ENCODE measurements at places on chromosomes 3 and 15.

GRCh38 chr3:157329551-157329950 is 107.1 kb upstream of the PTX3 start:
- DNase-seq = no peak

DNA sequence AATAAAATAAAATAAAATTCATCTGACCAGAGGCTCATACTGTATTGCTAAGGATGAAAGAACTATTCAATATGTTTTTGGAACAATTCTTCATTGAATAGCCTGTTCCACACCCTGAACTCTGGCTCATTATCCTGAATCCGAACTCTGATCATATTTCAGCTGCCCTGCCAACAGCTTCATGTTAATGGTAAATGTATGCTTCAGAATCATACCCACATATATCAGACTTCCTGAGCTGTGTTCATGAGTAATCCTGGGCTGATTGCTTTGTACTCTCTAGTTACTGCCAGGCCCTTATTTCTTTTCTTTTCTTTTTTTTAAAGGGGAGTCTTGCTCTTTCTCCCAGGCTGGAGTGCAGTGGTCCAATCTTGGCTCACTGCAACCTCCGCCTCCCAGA is 11.8 kb downstream of the INO80 start:
- no peak for DNase-seq

- DNase-seq = peak; percentile 45
These were observed 5.6 kb upstream of the RHOV start for GRCh38 chr15:40879609-40880008.

DNA sequence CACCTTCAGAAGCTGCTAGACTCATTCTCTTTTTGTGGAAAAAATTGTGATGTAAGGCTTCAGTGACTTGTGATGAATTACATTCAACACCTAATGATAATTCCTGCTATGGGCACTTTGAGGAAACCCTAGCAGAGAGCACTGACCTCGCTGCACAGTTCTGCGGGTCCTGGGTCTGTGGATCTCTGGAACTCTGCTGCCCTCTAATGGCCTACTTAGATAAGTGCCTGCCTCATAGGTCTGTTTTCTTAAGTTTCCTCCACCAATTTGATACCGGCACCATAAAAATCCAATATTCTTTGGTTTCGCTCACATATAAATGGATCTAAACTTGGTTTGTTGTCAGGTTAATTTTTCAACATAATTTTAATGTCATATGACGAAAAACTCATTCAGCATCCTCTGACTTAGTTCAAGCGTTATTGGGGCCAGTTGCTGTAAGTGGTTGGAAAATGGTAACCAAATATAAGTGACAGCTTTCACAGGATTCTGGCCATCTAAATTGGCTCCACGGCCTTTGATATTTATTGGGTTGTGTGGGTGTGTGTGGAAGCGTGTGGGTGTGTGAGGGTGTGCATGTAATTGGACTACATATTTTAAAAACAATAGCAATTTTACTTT is 10.4 kb downstream of the SLITRK3 start:
- peak; percentile 54 for DNase-seq

- DNase-seq = no peak
These were observed 74.5 kb downstream of the TBC1D2B start for GRCh38 chr15:78002996-78003395.

GRCh38 chr3:14057701-14058100 is 67.0 kb downstream of the CHCHD4 start:
- DNase-seq = no peak

GRCh38 chr3:30695302-30696061 is 89.1 kb downstream of the TGFBR2 start:
- DNase-seq = no peak

DNA sequence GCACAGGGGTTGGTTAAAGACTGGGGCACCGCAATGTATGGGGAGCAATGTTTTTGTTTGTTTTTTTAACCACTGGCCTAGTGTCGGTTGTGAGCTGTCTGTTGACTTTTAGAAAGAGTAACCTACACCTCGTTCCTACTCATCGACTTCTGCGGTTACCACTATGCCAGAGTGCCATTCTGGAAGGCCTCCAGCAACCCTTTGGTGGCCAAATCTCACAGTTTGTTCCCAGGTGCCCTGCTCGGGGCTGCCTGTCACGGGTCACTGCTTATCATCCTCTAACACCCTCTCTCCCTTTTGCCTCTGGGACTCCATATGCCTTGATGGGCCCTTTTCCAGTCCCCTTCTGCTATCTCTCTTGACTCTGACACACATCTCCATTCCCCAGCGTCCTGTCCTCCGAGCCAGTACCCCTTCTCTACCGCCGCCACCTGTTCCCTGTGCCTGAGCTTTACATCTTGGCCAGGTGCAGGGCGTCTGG is 290.4 kb upstream of the C2CD4B start:
- no peak for DNase-seq

DNA sequence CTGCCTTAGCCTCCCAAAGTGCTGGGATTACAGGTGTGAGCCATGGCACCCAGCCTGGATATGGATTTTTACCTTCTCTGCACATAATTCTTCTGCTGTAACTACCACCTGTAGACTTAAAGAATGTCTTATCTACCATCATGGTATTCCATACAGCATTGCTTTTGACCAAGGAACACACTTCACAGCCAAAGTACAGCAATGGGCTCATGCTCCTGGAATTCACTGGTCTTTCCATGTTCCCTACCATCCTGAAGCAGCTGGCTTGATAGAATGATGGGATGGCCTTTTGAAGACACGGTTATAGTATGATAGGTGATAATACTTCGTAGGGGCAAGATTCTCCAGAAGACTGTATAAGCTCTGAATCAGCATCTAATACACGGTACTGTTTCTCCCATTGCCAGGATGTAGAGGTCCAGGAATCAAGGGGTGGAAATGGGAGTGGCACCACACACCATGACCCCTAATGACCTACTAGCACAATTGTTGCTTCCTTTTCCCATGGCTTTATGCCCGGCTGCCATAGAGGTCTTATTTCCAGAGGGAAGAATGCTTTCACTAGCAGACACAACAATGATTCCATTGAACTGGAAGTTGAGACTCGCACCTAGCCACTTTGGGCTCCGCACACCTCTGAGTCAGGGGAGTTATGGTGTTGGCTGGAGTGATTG is 60.9 kb upstream of the CDV3 start:
- DNase-seq = no peak

GRCh38 chr15:71564217-71564616 is 246.1 kb upstream of the NR2E3 start:
- no peak for DNase-seq

GRCh38 chr3:169252535-169252934 is 411.0 kb downstream of the MECOM start:
- no peak for DNase-seq

GRCh38 chr3:32296251-32297204 is 58.0 kb downstream of the CMTM8 start:
- peak; percentile 68 for DNase-seq

DNA sequence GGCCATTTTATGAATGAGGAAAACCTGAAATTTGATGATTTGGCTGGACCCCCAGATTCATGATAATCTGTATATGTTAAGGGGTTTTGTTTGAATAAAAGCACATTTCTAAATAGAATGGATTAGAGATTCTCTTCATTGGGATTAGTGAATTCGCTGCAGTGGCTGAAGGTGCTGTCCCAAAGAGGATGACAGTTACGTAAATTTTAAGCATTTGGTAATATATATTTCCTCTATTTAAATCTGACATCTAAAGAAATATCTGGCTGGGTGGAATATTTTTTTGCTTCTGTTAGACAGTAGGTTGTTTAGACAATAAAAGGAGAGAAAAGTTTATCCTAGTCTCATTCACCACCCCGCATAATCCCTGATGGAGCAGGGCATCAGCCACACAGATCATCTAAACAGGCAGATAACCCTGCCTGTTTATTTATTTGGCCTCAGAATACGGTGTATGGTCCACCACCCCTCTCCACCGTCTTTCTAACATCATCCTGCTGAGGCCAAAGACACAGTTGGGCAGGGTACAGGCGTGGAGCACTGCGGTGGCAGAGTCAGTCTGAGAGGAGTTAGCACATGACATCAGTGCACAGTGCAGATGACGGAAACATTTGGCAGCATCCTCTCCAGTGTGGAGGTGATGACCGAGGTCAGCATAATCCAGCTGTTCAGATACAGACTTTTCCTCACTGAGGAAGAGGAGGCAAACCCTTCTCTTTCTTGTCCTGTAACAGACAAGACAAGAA is 20.4 kb upstream of the NFKBIZ start:
- DNase-seq = no peak

DNA sequence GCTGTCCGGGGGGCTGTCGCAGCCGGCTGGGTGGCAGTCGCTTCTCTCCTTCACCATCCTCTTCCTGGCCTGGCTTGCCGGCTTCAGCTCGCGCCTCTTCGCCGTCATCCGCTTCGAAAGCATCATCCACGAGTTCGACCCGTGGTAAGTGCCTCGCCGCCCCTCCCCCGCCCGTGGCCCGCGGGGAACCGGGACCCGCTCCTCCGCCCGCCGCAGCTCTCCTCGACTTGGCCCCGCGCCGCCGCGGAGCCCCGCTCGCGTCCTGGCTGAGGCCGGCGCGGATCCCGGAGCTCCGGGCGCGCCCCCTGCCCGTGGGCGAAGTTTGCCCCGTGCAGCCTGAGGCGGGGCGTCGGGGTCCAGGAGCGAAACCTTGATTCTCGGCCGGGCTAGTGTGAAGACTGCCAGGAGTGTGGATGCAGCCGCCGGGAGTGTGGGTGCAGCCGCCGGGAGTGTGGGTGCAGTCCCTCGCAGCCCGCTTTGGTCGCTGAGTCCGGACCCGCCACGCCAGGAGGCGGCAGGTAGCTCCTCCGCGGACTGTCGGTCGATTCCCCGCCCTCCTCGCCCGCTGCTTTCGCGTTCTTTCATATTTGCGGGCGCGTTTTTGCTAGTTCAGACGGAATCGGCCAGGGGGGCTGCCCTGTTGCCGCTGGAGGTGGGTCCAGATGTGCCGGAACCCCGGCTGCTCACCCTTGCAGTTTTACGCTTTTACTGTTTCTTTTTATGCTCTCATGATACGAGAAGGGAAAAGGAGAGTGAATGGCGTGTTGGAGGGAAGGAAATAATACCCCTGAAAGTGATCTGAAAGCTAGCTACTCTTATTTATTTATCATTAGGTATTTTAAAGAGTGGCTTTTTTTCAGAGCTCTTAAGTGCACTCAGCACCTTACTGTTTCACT is 692 bp downstream of the STT3B start:
- peak; percentile 39 for DNase-seq

GRCh38 chr3:184184546-184185230 is 1.3 kb upstream of the ABCF3 start:
- DNase-seq = no peak

DNA sequence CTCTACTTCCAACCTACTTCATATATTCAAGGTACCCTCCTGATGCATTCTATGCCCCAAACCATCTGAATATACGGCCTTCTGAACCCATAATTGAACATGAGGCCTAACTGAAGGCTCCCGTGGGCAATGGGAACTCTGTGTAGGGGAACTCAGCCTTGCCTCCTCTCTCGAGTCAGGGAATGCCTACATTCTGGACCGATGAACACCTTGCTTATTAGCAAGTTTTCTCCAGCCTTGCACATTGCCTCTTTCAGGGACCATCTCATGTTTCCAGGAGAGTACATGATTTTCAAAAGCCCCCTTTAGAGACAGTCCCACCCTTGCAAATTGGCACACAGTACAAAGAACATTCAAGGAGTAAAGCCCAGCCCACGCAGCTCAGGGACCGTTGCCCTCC is 26.3 kb upstream of the GALNT15 start:
- DNase-seq = no peak

- no peak for DNase-seq
These were observed 196.9 kb upstream of the PRICKLE2 start for GRCh38 chr3:64422192-64422591.

DNA sequence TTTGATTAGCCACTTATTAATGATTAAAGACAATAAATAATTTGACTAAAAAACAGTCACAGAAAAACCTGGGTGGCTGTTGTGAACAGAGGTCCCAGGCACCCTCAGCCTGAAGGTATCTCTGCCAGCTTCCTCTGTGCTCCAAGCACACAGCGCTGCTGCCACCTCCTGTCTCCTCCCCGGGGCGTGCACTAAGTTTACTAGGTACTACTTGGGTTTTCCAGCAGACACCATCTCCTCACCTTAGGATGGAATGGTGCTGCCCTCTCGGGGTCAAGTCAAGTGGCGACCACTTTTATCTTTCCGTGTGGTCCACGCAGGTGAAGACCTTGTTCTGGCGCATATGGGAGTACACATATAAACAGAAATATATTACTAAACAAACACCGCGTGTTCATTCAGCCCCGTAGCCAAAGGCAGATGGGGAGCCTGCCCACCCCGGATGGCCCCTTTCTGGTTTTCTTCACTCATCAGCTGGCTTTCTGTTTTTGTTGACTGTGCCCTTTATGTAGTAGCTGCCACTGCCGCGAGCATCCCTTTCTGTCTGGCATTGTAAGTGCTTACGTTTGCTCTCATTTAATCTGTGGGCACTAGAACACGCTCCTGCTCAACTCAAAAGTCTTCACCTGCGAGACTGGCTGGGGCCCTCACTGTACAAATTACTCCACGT is 128.0 kb downstream of the LRIG1 start:
- DNase-seq = peak; percentile 35

DNA sequence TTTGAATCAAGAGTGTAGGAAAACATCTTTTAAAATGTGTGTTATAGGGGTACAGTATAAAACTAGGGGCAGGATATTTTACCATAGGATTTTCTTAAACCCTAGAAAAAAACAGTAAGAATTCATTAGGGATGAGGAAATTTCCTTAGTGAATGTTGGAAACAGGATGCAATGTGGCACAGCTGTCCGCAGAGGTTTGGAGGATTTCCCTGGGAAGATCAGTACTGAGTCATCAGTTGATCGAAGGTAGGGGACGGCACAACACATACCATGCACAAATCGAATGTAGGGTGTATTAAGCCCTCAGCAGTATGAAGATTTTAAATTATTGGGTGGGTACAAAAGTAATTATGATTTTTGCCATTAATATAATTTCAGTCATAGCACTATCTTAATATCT is 49.9 kb downstream of the FNDC3B start:
- no peak for DNase-seq

- DNase-seq = peak; percentile 16
These were observed 527 bp downstream of the B2M start for GRCh38 chr15:44711743-44712345.

DNA sequence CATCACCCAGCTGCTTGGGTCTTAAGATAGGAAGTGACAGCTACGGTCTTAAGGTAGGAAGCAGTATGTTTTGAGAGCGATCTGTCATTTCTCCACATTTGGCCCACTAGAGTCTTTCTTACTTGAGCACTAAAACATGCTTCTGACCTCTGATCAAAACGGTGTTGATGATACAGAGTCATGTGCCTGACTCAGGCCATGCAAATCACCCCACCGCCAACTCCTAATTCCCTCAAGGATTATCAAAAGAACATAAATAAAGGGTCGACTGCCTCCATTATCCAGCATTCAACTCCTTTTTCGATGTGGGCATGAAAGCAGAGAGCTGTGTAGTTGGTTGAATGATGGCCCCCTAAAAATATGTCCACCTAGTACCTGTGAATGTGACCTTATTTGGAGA is 201.7 kb upstream of the PROK2 start:
- DNase-seq = no peak

DNA sequence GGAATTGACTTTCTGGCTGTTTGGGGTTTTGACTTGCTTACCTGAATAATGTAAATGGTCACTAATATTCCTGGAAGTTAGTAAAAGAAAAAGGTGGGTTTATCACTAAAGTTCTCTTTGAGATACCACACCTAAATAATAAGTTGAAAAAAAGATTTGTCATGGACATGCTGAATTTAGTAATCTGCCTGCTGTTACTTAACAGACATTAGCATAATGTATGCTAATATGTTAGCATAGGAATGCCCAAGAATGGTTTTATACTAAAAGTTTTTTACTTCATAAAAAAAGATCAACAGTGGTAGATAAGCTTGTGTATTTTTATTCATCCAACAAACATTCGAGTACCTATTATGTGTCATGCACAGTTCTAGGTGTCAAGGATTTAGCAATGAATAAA is 36.5 kb downstream of the GMPS start:
- no peak for DNase-seq
